ENCODE measurements at places on chromosomes 3 and 15.

DNA sequence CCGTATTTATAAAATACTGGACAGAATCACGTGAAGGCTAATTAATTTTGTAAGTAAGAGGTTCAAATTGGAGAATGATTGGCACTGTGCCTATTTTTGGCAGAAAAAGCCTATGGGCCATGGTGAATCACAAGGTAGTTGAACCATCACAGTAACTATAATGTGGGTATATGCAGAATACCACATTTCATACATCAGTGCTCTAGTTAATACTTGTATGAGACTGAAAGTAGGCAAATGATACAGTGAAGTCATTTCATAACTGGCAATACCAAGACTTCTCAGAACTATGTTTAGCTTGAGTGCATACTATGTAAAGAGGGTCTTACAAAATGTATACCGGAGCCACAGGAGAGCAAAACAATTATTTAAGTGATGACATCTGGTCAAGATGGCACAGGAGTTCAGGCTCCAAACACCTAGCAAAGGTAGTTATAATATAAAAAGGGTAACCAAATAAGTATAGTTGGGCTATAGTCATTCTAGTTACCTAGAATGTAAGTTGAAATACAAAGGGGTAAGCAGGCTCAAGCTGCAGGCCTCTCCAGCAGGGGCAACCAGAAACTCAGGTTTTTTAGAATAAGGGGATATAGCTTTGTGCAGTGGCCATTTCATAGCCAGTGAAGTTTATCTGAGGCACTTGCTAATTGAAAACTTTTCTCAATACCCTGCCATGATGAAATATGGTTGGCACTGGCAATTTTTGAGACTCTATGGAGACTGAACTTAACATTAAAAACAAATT lies 19.1 kb downstream of the GPR160 start:
- H3K36me3 ChIP-seq = no peaks in the 10 kb centered on the region
- no peak overlapping the region for H3K4me3 ChIP-seq
- no peak for DNase-seq
- H3K27ac ChIP-seq = no peak overlapping the region
- H3K4me1 ChIP-seq = no peaks in the 10 kb centered on the region
- no peaks in the 10 kb centered on the region for H3K27me3 ChIP-seq

DNA sequence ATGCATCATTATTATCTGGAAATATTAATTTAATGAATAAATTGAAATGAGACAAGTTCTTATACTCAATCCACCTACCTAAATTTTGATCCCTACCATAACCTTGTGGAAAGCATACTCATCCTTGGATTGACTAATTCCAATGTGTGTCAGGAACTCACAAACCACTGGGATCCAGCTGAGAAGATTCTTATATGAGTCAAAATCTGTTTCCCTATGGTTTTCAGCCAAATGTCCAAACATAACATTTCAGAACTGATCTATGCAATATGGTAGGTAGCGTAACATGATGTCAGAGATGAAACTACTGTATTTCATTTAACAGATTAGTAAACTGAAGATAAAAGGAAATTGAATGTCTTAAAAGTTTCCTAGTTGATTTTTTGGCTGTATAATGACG lies 250.0 kb downstream of the PLOD2 start:
- no peaks in the 10 kb centered on the region for H3K4me1 ChIP-seq
- no peaks in the 10 kb centered on the region for H3K36me3 ChIP-seq
- no peak overlapping the region for H3K27ac ChIP-seq
- H3K4me3 ChIP-seq = no peak overlapping the region
- DNase-seq = no peak

DNA sequence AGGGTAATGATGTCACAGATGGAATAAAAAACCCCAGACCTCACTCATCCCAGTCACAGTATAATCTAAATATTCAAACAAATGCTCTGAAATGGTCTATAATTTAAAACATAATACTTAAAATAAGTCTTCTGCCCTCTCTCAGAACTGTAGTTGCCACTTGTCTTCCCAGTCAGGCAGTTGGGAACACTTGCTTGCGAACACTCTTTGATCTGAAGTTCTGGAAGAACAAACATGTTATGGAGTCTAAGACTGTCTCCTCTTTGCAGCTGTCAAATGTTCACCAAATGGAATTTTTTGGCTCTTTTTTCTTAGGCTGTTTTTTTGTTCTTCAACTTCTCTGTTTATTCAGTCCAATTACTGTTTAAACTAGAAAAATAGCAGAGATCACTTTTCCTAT lies 711.1 kb upstream of the GOLIM4 start:
- H3K27ac ChIP-seq = no peak overlapping the region
- H3K36me3 ChIP-seq = no peaks in the 10 kb centered on the region
- no peaks in the 10 kb centered on the region for H3K4me1 ChIP-seq
- no peak overlapping the region for H3K4me3 ChIP-seq

- DNase-seq = no peak
- H3K4me1 ChIP-seq = no peaks in the 10 kb centered on the region
- H3K27ac ChIP-seq = no peak overlapping the region
- H3K36me3 ChIP-seq = no peaks in the 10 kb centered on the region
Measured at GRCh38 chr3:8166014-8166413, 335.6 kb upstream of the LMCD1 start.

DNA sequence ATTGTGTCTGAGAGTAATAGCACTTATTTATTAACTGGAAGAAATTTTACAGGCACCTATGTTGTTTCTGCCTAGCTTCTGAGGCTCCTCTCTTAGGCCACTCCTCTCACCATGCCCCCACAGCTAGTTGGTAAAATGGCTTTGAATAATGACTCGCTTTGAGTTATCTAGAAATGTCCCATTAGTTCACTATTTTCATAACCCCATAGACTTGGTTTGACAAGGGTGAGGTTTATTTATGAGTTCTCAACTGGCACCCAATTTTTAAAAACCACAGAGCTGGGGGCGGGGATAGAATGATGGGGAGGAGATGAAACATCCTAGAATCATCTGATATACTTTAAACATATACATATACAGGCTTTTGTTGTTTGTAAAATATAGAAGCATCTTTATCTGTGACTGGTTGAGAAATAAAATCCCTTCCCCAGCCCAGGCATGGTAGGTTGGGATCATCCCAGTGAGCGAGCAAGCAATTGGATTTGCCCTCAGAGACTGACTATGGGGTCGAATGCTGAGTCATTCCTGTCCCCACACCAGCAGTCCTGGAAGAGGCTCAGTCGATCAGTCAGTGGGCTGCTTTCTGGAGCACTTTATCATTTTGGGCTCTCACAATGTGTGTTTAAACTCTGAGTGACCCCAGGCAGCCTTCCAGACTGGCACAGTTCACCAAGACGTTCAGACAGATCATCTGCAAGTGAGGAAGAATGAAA lies 60.2 kb upstream of the TSEN2 start:
- no peak overlapping the region for H3K27ac ChIP-seq
- no peak for DNase-seq
- peaks cover 2% of the 10 kb centered on the region for H3K36me3 ChIP-seq
- H3K4me3 ChIP-seq = no peak overlapping the region

DNA sequence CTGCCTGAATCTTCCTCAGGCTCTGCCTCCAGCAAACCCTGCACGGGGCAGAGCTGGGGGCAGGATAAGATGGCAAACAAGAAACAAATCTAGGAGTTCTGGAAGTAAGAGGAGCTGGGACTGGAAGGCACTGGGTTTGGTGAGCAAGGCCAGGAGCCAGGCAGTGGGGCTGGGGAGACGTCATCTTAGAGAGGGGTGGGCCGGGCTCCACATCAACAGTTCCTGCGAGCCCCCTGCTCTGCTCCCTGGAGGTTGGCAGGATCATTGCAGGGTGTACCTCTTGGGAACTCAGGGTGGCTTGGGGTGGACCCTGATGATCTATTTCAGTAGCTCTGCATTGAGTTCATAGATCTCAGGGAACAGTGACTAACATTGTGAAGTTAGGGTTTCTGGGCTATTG lies 87.3 kb upstream of the PRR23E start:
- no peak overlapping the region for H3K4me3 ChIP-seq
- no peaks in the 10 kb centered on the region for H3K36me3 ChIP-seq
- H3K4me1 ChIP-seq = no peaks in the 10 kb centered on the region
- DNase-seq = no peak

- H3K4me3 ChIP-seq = peak overlapping the region; percentile 56
- peak overlapping the region; percentile 95 for H3K27ac ChIP-seq
- no peaks in the 10 kb centered on the region for H3K36me3 ChIP-seq
- peak; percentile 88 for DNase-seq
Measured at GRCh38 chr3:185959609-185960521, 22.1 kb upstream of the TRA2B start.

- no peaks in the 10 kb centered on the region for H3K4me1 ChIP-seq
- no peak for DNase-seq
- H3K36me3 ChIP-seq = no peaks in the 10 kb centered on the region
- no peak overlapping the region for H3K4me3 ChIP-seq
- no peaks in the 10 kb centered on the region for H3K27me3 ChIP-seq
- no peak overlapping the region for H3K27ac ChIP-seq
Measured at GRCh38 chr3:161117646-161118045, 12.5 kb upstream of the B3GALNT1 start.
